ENCODE measurements at places on chromosomes 3 and 15. TPM values are rescaled to one million over a fixed set of nuclear protein-coding genes. Genes with fewer than 3 reads are reported as not detected.

GRCh38 chr3:125375950-125376679, 990 bp upstream of the ZNF148 start:
- peak overlapping the region; percentile 96 for H3K4me3 ChIP-seq
- no peak for DNase-seq
- H3K27me3 ChIP-seq = no peaks in the 10 kb centered on the region
- H3K36me3 ChIP-seq = no peaks in the 10 kb centered on the region
- peak overlapping the region; percentile 90 for H3K27ac ChIP-seq

GRCh38 chr3:34284959-34285826, 486.8 kb downstream of the PDCD6IP start:
- H3K36me3 ChIP-seq = no peaks in the 10 kb centered on the region
- DNase-seq = no peak
- H3K27me3 ChIP-seq = no peaks in the 10 kb centered on the region
- no peak overlapping the region for H3K27ac ChIP-seq
- no peaks in the 10 kb centered on the region for H3K4me1 ChIP-seq

COX17 gene
- total RNA-seq = 22.8 TPM

CACNA1D gene
- 0.41 TPM for total RNA-seq

CAMK2N2 gene
- 2.6 TPM for total RNA-seq

- H3K4me1 ChIP-seq = no peaks in the 10 kb centered on the region
- H3K27ac ChIP-seq = no peak overlapping the region
- H3K36me3 ChIP-seq = peaks cover 14% of the 10 kb centered on the region
- peak; percentile 15 for DNase-seq
- no peak overlapping the region for H3K4me3 ChIP-seq
- no peaks in the 10 kb centered on the region for H3K27me3 ChIP-seq
Measured at GRCh38 chr3:105691053-105691452, 177.8 kb downstream of the CBLB start.

GRCh38 chr3:16147220-16147994, 27.1 kb upstream of the GALNT15 start:
- no peaks in the 10 kb centered on the region for H3K27me3 ChIP-seq
- H3K27ac ChIP-seq = no peak overlapping the region
- H3K4me1 ChIP-seq = peaks cover 3% of the 10 kb centered on the region
- H3K36me3 ChIP-seq = no peaks in the 10 kb centered on the region
- H3K4me3 ChIP-seq = no peak overlapping the region
- DNase-seq = peak; percentile 58

- H3K4me1 ChIP-seq = no peaks in the 10 kb centered on the region
- no peaks in the 10 kb centered on the region for H3K36me3 ChIP-seq
Measured at GRCh38 chr3:53919741-53920140, 28.1 kb upstream of the SELENOK start.

DNA sequence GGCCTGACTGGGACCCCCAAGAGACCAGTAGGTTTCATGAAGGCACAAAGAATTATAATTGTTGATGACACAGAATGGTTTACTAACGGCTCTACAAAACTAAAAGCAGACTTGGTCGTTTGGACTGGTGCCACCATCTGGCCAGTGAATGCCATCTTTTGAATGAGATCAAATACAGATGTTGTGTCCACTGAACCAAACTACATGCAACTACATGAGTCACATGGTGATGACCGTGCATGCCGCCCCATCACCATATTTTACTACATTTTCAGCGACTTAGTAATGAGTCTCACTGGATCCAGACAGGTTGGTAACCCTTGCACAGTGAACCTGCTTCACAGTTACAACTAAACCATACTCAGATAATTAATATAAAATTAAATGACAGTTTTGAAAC, 803.3 kb downstream of the DIPK2A start:
- no peaks in the 10 kb centered on the region for H3K27me3 ChIP-seq
- no peaks in the 10 kb centered on the region for H3K36me3 ChIP-seq
- no peak for DNase-seq
- H3K4me1 ChIP-seq = no peaks in the 10 kb centered on the region
- H3K4me3 ChIP-seq = no peak overlapping the region

DNA sequence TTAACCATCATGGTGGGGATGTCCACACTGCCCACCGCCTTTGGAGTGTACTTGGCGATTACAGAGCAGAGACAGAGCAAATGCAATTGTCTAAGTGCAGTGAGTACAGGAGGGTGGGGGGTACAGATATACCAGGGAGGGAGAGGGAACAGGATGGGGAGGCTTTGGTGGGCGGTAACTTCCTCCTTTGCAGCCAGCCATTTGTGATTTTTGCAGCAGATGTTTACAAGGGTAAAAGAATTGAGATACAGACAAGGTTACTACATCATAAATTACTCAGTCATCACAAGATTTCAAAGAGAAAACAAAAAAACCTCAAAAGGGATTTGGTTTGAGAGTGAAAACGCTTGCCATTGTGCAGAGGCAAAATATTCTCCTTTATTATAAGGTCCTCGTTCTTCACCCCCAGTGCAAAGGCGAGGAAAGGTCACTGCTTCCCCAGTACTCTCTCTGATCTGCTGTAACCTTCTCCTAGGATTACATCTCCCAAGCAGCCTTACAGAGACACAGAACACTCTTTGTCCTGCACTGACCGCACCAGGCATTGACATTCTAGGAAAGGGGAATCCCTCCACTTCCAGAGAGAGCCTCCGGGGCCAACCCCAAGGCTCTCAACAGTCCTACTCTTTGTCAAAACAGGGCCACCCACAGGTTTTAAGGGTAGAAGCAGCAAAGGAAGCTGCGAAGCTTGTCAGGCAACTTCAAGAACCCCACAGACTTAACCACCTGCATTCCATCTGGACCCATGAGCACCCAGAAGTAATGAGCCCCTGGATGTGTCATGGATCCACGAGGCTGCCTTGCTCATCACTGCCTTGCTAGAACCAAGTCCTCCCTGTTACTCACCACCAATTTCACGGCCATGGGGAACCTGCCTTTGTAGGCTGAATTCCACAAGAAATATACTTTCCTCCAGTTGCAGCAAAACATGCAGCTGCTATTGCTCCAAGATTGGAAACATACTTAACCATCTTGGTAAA, 117.3 kb downstream of the ADAMTS17 start:
- H3K27ac ChIP-seq = no peak overlapping the region
- peak; percentile 53 for DNase-seq
- no peak overlapping the region for H3K4me3 ChIP-seq
- H3K27me3 ChIP-seq = peaks cover 3% of the 10 kb centered on the region

DNA sequence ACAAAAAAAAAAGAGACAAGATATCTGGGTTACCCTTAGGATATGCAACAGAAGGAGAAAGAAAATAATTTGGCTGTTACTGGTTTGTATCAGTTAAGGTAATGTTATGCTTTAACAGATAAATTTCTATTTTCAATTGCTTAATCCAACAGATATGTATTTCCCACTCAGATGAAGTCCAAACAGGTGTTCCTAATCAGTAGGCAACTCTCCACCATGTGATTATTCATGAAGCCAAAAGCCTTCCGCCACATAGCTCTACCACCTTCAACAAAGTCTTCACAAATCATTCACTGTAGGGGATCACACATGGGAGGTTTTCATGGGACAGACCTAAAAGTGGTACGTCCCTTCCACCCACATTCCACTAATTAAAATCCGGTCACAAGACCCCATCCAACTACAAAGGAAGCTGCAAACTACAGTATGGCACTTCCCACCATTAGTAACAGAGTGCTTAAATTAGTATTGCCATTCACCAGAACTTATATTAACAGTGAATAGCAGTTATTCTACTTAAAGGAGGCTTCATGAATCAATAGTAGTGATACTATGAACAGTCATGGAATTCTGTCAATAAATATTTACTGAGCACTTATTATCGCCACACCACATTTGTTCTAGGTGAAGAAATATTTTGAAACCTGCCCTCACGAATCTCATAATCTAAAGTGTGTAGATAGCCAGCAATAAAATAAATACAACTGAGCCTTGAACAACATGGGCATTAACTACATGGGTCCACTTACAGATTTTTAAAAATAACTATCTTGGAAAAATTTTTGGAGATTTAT, 66.5 kb downstream of the SFMBT1 start:
- no peaks in the 10 kb centered on the region for H3K36me3 ChIP-seq
- H3K27me3 ChIP-seq = no peaks in the 10 kb centered on the region
- H3K4me3 ChIP-seq = no peak overlapping the region
- H3K27ac ChIP-seq = no peak overlapping the region

DNA sequence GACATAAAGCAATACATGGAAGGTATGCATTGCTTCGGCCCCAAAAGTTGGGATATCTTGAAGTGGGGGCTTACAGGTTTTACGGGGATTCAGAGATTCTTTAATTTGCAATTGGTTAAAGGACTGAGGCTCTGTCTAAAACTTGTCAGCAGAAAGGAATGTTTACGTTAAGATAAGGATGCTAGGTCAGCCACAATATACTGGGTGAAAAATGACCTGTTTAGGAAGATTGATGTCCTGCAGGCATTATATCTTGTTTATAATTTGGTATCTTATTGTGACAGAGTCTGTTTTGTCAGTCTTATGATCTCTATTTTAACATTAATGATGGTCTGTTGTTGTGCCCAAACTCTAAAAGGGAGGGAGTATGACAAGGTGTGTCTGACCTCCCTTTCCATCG, 15.3 kb upstream of the CCNDBP1 start:
- peak; percentile 37 for DNase-seq
- no peaks in the 10 kb centered on the region for H3K27me3 ChIP-seq
- peaks cover 22% of the 10 kb centered on the region for H3K4me1 ChIP-seq

GRCh38 chr3:118472586-118472985, 562.1 kb downstream of the IGSF11 start:
- H3K36me3 ChIP-seq = no peaks in the 10 kb centered on the region
- H3K27ac ChIP-seq = no peak overlapping the region

GRCh38 chr3:73442886-73443285, 181.9 kb downstream of the PDZRN3 start:
- H3K4me1 ChIP-seq = no peaks in the 10 kb centered on the region
- no peak overlapping the region for H3K4me3 ChIP-seq
- no peak overlapping the region for H3K27ac ChIP-seq
- H3K36me3 ChIP-seq = no peaks in the 10 kb centered on the region
- no peak for DNase-seq

DNA sequence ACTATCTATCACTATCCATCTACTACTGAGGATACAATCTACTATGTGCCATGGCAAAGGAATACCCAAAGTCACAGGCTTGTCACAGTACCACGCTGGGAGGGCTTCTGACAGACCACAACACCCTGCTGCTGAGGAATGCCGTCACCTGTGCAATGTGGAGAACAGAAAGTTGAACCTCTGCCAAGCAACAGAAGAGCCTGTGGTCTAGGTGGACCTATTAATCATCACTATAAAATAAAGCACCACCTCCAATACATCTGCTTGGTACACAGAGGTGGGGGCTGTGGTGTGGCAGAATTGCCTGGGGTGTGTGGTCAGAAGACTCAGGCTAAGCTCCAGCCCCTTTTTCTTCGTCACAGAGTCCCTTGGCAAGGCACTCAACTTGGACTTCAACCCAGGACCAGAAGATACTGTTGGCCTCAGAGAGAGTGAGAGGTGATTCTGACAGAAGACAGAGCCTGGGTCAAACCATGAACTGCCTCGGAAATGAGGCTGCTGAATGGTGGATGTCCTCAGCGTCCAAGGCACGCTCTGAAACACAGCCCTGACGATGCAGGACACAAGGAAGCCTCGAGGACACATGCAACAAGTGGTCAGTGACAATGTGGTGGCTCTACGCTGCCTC, 189.4 kb upstream of the CHRNA7 start:
- H3K27ac ChIP-seq = no peak overlapping the region
- no peaks in the 10 kb centered on the region for H3K4me1 ChIP-seq
- DNase-seq = no peak
- no peaks in the 10 kb centered on the region for H3K36me3 ChIP-seq
- H3K4me3 ChIP-seq = no peak overlapping the region

GOLGA6A gene
- total RNA-seq = 0.31 TPM

GRCh38 chr3:194282436-194283122, 68.5 kb downstream of the CPN2 start:
- no peak for DNase-seq
- H3K4me3 ChIP-seq = no peak overlapping the region
- no peaks in the 10 kb centered on the region for H3K36me3 ChIP-seq
- H3K27ac ChIP-seq = no peak overlapping the region

FMN1 gene
- 5.3 TPM for total RNA-seq

DNA sequence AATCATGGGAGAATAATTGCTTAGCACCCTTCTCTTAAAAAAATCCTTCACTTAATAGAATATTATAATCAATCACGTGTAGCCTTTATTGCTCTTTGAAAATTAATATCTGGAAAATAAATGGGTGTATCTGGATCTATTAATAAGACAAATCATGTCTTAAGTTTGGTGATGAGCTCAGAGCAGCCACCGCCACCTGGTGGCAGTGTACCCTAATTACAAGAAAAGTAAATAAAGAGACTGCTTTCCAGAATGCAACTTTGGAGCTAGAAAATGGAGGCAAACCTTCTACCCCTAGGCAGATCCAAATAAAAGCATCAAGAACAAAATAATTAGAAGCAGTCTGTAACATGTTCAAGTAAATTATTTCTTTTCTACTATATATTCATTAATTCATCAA, 43.5 kb downstream of the EPHB1 start:
- H3K36me3 ChIP-seq = no peaks in the 10 kb centered on the region
- no peak for DNase-seq
- no peaks in the 10 kb centered on the region for H3K27me3 ChIP-seq
- H3K27ac ChIP-seq = no peak overlapping the region
- no peak overlapping the region for H3K4me3 ChIP-seq

BUB1B gene
- 3.2 TPM for total RNA-seq

CCR9 gene
- not detected for total RNA-seq

CCR8 gene
- not detected for total RNA-seq

DNA sequence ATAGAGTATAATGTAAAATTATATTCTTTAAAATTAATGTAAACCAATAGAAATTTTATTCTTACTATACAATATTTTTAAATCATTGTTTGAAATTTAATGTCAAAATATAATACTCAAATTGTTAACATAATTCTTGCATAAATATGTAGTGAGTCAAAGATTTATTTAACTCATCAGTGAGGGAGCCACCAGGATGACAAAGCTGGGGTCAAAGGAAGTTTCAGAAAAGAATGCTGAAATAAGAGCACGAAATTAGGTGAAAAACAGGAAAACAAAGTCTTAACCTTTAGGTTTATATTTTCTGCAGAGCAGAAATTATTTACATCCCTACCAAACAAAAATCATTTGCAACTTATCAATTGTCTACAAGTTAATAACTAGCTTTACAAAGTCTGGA, 74.1 kb downstream of the DIPK2A start:
- no peak overlapping the region for H3K27ac ChIP-seq
- H3K36me3 ChIP-seq = no peaks in the 10 kb centered on the region
- DNase-seq = no peak
- H3K4me1 ChIP-seq = no peaks in the 10 kb centered on the region
- no peaks in the 10 kb centered on the region for H3K27me3 ChIP-seq

GRCh38 chr3:16477056-16477455, 36.4 kb downstream of the RFTN1 start:
- no peaks in the 10 kb centered on the region for H3K27me3 ChIP-seq
- H3K36me3 ChIP-seq = no peaks in the 10 kb centered on the region
- peak overlapping the region; percentile 77 for H3K27ac ChIP-seq
- H3K4me3 ChIP-seq = peak overlapping the region; percentile 8

Measured in astrocyte (in vitro differentiated cells and primary cell).